ENCODE measurements at places on chromosomes 6 and 20. TPM values are rescaled to one million over a fixed set of nuclear protein-coding genes. Genes with fewer than 3 reads are reported as not detected.

The RANBP9 gene
- 34.8 TPM for total RNA-seq

The TP53TG5 gene
- total RNA-seq, result 0.39 TPM

GRCh38 chr6:78841111-78841510 lies 26.2 kb upstream of the IRAK1BP1 start:
- DNase-seq, result no peak

DNA sequence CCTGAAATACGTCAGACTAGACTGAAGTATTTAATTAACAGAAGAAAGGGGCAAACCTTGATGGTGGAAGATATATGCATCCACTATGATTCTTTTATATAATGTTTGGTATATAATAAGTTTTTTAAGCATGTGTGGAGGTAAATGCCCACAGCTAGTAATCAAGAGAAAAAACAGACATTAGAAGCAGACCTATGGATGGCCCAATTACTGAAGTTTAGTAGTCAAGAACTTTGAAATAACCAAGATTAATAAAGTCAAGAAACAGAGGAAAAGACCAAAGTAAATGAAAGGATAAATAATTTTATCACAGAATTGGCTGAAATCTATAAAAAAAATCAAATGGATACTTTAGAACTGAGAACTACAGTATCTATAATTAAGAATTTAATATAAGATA lies 15.3 kb downstream of the TTI1 start:
- DNase-seq, result no peak

The LAMA2 gene
- total RNA-seq, result 126 TPM

The IRAK1BP1 gene
- total RNA-seq, result 16.8 TPM

The BEND6 gene
- 99.9 TPM for total RNA-seq

DNA sequence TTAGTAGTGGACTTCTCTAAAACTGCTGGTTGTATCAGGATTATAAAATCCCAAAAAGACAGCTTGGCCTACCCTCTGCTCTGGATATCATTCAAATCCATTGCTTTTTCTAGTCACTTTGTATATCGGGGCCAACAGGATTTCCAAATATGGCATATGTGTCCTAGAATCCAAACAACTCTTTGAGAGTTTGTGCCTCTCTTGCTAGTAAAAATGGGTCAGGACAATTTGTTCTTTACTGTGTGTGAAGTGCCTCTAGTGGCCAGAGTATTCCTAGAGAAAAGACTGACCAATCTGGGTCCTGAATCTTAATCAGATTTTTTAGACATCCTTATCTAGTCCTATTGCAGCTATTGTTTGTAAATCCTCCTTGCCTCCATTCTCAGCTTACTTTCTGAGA lies 33.5 kb upstream of the MANEA start:
- DNase-seq, result no peak

The TNNC2 gene
- 1.1 TPM for total RNA-seq

DNA sequence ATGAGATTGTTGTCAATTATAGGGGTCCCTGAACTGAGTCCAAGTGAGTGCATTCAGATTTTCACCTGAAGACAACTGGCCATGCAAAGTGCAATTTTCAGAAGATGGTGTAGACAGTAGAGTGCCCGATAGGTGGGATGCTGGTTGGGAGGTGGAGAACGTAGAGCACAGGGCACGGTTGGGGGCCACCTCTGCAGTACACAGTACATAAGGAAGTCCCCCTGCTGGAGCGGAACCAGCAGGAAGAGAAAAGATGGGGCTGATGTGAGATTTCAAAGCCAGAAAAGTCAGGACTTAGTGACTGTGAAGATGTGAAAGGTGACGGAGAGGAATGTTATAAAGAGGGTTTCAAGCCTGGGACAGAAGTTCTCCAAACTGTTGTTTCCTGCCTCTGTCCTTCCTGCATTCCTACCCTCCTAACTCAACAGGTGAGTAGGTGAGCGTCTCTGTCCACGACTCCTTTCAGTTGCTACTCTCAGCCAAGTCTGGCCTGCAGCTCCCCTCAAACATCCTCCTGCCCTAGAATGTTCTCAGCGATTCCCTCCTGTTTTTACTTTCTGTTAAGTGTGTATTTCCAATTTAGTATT lies 330.8 kb downstream of the PRL start:
- DNase-seq, result no peak

The WFDC2 gene
- total RNA-seq, result 8.1 TPM
